ENCODE measurements at places on chromosomes 3 and 15.
A peak's percentile ranks its signal among the peaks of the same experiment; 100 is the strongest.

- no peak for DNase-seq
Observed at GRCh38 chr3:8466526-8466925, 35.1 kb upstream of the LMCD1 start.

- no peak for DNase-seq
Observed at GRCh38 chr3:189233225-189233858, 61.6 kb downstream of the TPRG1 start.

DNA sequence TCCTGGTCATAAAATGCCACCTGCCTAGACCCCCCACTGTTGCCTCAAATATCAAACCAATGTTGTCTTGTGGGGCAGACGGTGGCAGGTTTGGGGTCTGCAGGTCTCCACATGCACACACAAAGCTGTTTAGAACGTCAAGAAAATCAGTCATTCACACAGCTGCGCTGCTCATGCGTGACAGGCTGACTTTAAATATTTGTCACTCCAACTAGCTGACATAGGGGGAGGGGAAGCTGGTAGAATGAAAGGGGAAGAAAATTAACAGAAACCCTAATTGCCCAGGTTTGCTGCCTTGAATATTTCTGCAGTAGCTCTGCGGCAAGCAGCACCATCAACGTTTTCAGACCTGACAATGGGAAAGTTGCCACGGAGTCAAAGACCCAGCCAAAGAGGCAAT is 201.8 kb downstream of the ABHD5 start:
- no peak for DNase-seq

- DNase-seq, result no peak
Observed at GRCh38 chr3:135056084-135056730, 261.1 kb downstream of the EPHB1 start.

DNA sequence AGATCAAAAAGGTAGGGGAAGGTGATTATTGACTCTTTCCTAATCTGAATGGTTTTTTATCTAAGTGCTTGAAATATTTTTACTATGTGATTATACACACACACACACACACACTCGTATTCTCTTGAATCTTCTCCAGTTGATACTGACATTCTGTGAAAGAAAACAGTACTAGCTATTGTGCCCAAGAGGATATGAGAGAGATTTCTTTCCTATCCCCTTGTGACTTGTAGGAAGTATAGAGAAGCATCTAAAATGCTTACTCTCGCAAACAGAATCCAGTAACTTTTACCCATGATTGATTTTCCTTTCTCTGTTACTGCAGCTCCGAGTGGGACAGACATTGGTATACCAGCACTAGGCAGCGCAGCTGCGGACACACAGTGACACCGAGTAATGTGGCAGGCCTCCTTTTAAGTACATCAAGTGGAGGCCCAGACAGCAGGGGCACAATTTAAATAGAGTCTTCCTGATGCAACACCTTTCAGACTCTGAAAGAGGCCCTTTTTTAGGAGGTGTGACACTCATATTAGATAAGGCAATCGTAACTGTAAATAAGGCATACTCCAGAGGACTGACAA is 421.0 kb upstream of the CNTN4 start:
- DNase-seq, result no peak

- DNase-seq, result no peak
Observed at GRCh38 chr3:188695241-188695640, 476.5 kb upstream of the TPRG1 start.

- DNase-seq, result no peak
Observed at GRCh38 chr3:163971861-163972260, 1106.4 kb downstream of the SI start.

- DNase-seq, result no peak
Observed at GRCh38 chr3:142027735-142028134, 121.6 kb downstream of the TFDP2 start.

GRCh38 chr3:35664460-35664919 is 25.2 kb downstream of the ARPP21 start:
- no peak for DNase-seq

- no peak for DNase-seq
Observed at GRCh38 chr15:31274496-31275330, 51.9 kb upstream of the KLF13 start.

- DNase-seq, result peak; percentile 75
Observed at GRCh38 chr15:90956274-90957030, 1.8 kb downstream of the RCCD1 start.

GRCh38 chr3:50604628-50605588 is 6.7 kb downstream of the CISH start:
- no peak for DNase-seq

DNA sequence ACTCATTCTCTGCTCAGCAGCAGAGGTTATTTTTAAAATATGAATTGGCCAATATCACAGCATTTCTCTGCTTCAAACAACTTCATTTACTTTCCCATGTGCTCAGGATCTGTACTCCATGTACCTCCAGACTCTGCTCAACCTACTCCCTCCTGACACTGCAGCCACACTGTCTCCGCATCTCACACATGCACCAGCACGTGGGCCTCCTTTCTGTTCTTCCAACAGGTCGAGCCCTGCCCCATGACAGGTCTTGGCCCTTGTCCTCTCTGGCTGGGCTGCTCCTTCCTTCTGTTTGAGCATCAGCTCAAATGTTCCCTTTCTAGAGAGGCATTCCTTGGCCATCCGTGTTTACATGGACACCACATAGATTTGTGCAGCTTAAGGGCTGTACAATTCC is 195.7 kb downstream of the EBLN2 start:
- no peak for DNase-seq

GRCh38 chr3:69354948-69355347 is 30.9 kb downstream of the FRMD4B start:
- DNase-seq, result no peak

DNA sequence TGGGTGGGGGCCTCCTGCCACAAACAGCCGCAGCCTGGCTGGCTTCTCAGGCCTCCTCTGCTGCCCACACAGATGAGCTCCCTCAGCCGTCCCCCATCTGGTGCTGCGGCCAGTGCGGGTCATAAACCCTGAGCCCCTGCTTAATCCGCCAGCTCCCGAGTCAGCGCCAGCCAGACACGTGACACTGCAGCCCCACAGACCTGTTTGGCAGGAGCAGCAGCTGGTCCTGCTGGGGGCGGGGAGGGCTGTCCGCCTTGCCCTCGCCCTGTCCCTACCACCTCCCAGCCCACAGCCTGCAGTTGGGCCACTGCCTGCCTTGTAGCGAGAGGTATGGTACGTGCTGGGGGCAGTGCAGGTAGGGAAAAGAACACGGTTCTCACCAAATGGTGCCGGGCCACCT is 86.2 kb downstream of the IQSEC1 start:
- no peak for DNase-seq

GRCh38 chr15:42490291-42490670 is 660 bp downstream of the ZNF106 start:
- no peak for DNase-seq

GRCh38 chr3:99833617-99834205 is 16.0 kb downstream of the CMSS1 start:
- no peak for DNase-seq

DNA sequence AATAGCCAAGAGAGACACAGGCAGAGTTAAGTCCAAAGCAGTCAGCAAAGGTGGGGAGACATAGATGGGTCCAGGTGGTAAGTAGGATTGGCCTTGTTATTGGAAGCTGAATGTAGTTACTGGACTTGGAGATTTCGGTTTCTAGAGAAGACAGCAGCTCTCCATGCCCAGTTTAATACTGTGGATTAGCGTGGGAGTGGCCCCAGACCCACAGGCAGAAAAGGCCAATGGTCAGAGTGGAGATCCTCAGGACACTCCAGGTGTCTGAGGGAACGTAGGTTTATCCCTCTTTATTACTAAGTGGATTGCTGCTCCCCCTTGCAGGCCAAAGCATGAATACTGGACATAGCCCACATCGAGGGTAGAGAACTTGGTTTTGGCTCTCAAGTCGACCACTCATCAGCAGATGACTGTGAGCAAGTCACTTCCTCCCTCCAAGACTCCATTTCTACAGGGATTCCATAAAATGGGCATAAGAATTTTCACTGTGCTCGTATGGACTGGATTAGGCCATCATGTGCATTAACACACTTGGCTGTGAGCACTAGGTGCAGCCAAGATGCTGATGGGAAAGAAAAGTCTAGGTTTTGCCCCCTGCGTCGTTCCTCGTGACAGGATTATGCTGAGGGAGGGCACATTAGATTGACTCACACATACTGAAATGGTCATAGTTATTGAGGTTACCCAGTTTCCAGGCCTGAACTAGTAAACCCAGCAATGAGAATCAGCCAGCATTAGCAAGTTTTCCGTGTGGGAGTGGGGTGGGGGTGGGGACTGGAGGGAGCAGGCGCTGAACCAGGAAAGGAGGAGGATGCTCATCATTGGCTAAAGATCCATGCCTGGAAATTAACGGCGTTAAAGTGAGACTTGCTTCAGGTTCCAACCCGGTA is 225.2 kb upstream of the TPRG1 start:
- DNase-seq, result no peak

- DNase-seq, result no peak
Observed at GRCh38 chr3:133197619-133198018, 159.4 kb downstream of the TMEM108 start.

GRCh38 chr3:197713477-197713822 is 23.3 kb downstream of the RUBCN start:
- no peak for DNase-seq

DNA sequence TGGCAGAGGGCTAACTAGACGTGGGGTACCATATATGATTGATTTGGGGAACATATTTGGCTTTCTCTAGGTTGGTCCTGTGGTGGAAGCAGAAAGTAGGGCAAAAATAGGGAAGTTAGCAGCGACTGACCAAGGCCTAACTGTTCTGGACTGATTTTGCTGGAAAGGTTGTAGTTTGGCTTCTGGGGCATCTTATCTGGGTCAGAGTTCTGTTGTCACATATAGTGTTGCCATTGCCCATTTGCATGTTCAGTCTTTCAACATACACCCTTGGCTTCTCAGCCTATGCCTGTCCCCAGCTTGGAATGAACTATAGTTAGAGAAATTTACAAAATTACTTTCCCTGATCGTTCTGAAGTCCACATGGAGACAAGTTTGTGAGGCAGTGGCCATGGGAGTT is 426.5 kb downstream of the TBC1D5 start:
- no peak for DNase-seq
